ENCODE measurements at places on chromosomes 12 and 14.

- DNase-seq = peak; percentile 82
These were observed 3.4 kb upstream of the GLRX5 start for GRCh38 chr14:95531473-95531872.

- DNase-seq = peak; percentile 34
These were observed 177.0 kb upstream of the PRMT8 start for GRCh38 chr12:3313675-3314663.

- no peak for DNase-seq
These were observed 76.6 kb upstream of the KCNH3 start for GRCh38 chr12:49462083-49462744.

DNA sequence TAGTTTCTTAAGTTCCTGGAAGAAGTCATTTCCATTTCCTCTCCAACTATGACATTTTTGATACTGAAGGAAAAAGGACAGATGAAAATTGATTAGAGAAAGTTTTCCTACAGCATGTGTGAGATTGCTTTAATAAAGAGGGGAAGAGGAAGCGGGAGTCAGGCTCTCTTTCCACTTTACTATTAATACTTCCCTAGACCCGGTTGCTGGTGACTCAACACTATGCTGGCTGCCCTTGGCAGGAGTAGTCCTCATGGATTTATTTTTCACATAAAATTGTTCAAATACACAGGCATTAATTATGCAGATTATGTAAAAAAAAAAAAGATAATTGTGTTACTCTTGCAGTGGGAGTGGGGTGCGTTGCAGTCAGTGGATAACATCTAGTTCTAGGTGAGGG is 293.4 kb downstream of the EGLN3 start:
- no peak for DNase-seq

DNA sequence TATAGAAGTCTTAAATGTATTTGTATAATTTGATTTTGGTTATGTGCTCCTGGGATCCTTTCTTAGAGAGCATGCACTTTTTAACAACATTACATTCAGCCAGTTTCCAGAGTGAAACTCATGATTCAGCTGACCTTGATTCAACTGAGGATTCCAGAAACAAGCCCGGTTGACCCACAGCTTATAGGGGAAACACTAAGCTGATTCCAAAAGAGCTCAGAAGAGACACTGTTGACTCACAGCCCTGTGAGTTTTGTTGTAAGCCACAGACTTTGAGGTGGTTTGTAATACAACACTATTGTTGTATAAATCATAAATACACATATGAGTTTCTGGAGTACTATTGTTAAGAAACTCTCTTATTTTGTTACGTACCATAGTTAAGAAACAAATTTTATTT is 133.8 kb upstream of the MGAT4C start:
- no peak for DNase-seq

DNA sequence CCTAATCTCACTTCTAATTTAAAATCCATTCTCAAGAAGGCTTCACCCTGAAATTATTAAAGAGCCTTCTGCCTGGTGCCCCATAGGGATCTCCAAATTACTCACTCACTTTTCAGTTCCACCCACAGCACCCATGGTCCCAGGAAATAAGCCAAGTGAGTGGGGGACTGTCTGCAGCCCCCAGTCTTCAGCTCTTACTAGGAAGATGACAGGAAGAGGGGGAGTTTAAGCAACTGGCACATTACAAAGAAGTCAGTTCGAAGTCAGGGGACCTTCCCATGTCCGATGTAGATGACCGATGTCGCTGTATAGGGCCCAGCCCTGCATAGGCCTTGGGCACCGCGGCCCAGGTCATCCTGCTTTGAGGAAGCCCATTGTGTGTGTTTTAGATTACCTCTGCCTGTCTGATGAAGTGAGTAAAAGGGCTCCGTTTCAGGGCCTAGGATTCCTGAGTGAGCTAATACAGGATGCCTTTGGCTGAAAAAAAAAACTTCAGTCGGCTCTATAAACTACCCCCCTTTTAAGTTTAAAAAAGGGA is 1.9 kb downstream of the ACTN1 start:
- no peak for DNase-seq

- DNase-seq = no peak
These were observed 27.1 kb downstream of the PLEKHG7 start for GRCh38 chr12:92729773-92730305.

DNA sequence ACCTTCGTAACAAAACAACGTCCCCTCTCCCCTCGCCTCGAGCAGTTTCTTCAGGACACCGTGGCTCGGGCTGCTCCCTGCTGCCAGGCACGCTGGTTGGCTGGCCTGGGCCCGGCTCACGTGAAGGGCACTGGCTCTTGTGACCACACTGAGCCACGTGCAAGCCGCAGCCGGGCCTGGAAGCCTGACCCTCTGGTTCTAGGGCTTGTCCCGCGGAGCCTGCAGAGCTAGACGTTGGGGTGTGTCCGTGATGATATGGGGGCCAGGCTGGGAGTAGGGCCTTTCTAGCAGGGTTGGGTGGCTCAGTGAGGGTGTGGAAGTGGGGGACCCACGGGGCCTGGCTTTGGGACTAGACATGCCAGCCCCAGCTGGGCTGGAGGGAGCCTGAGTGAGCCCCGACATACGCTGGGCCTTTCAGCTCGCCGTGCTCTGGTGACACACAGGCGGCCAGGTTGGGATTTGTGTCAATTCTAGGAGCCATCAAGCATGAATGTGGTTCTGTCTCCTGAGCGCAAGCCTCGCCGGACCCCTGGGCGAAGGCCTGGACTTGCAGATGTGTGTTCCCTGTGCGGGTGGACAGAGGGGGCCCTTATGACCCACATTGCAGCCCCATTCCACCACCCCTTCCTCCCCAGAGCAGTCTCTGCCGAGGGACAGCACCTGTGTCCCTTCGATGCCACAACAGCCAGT is 13.6 kb upstream of the AMN start:
- no peak for DNase-seq

Measured in fibroblast of skin of scalp (primary cell).